ENCODE measurements at places on chromosomes 6 and 20. TPM values are rescaled to one million over a fixed set of nuclear protein-coding genes. Genes with fewer than 3 reads are reported as not detected.

DNA sequence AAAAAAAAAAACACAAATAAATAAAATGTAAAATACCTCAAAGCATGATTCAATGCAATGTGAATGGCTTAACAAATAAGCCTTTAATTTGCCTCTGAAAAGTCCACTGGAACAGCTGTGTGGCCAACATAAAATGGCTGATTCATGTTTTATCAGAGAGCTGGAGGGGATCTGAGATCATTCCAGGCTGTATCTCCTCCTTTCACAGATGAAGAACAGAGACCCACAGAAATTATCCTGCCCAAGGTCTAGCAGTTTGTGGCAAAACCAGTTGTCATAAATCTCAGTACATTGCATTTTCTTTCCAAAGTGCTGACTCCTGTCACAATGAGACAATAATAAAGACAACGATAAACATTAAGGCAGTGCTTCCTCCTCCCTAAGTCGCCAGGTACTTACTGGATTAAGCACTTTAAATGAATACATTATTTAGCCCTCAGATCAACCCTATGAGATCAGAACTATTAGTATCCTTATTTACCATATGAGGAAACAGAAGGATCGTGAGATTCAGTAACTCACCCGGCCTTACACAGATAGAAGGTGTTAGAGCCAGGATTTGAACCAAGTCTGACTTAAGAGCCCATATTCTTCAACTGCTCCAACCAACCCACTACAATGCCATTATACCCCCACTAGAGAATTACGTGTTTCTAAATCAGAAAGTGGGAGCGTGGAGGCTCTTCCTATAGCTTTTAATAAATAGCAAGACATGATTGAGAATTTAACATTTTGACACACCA lies 118.3 kb downstream of the KIF13A start:
- no peaks in the 10 kb centered on the region for H3K27me3 ChIP-seq
- H3K4me3 ChIP-seq, result no peak overlapping the region
- H3K4me1 ChIP-seq, result peaks cover 61% of the 10 kb centered on the region
- H3K27ac ChIP-seq, result peak overlapping the region; percentile 35

Gene ACTR5
- 8.4 TPM for total RNA-seq

DNA sequence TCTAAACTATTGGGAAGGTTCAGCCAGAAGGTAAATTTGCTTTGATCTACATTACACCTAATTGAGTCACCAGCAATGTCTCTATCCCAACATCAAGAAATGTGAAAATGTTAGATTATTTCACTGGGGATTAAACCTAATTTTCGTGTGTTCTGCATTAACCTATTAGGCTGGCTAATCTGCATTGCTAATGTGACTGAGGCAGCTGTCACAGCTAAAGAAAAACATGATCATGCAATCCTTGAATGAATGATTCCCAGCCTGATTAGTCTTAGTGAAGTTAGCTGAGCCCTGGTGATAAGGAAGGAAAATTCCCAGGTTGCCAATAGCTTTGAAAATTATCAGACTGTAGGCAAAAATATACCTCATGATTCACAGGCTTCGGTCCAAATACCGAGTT lies 135.3 kb downstream of the LINC00237 start:
- H3K4me3 ChIP-seq, result no peak overlapping the region
- no peak overlapping the region for H3K27ac ChIP-seq
- no peaks in the 10 kb centered on the region for H3K27me3 ChIP-seq
- no peak for DNase-seq

Gene RAD21L1
- total RNA-seq, result not detected

GRCh38 chr20:9490161-9490560 lies 24.2 kb upstream of the LAMP5 start:
- DNase-seq, result no peak
- H3K4me3 ChIP-seq, result no peak overlapping the region
- H3K27me3 ChIP-seq, result no peaks in the 10 kb centered on the region
- no peaks in the 10 kb centered on the region for H3K36me3 ChIP-seq
- no peaks in the 10 kb centered on the region for H3K4me1 ChIP-seq
- no peak overlapping the region for H3K27ac ChIP-seq

- H3K36me3 ChIP-seq, result no peaks in the 10 kb centered on the region
- peak overlapping the region; percentile 52 for H3K27ac ChIP-seq
- H3K4me3 ChIP-seq, result no peak overlapping the region
- peaks cover 15% of the 10 kb centered on the region for H3K4me1 ChIP-seq
- DNase-seq, result peak; percentile 82
- H3K27me3 ChIP-seq, result no peaks in the 10 kb centered on the region
Measured at GRCh38 chr6:129140526-129140925, 257.6 kb downstream of the LAMA2 start.

DNA sequence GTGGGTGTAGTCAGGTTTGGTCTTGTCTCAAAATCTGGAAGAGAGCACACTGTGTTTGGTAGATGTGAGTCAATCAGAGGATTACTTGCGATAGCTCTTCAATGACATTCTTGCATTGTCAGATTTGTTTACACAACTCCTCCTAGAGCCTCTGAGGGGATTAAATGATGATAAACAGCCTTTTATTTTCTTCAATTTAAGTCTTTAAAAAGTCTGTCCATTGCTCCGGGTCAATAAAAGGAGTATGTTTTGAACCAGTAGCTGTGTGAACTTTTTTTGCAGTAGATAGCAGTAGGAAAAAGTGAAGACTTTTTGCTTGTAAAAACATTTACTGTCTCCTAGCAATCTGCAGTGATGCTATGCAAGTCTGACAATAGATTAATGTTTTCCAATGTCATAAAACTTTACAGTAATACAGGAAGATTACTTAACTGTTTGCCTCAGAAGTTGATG lies 49.9 kb downstream of the GJA1 start:
- H3K27me3 ChIP-seq, result no peaks in the 10 kb centered on the region
- H3K4me3 ChIP-seq, result no peak overlapping the region
- H3K4me1 ChIP-seq, result no peaks in the 10 kb centered on the region
- H3K36me3 ChIP-seq, result no peaks in the 10 kb centered on the region
- DNase-seq, result no peak

DNA sequence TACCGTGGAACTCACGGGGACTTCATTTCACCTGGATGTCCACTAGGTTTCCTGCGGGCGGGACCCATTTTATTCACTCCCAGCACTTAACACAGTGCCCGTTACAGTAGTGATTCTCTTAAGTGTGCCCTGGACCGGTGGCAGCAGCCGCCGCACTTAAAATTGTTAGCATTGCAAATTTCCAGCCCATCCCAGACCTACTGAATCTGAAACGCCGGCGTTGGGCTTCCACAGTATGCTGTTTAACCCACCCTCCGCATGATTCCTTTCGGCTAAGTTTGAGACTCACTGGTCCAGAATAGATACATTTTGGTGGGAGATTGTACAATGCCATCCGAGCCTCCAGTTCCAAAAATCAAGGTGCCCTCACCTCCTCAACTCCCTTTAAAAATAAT lies 967 bp downstream of the SMPDL3A start:
- H3K4me1 ChIP-seq, result peaks cover 14% of the 10 kb centered on the region
- peak overlapping the region; percentile 92 for H3K27ac ChIP-seq
- peak overlapping the region; percentile 75 for H3K4me3 ChIP-seq
- no peaks in the 10 kb centered on the region for H3K27me3 ChIP-seq
- H3K36me3 ChIP-seq, result no peaks in the 10 kb centered on the region

DNA sequence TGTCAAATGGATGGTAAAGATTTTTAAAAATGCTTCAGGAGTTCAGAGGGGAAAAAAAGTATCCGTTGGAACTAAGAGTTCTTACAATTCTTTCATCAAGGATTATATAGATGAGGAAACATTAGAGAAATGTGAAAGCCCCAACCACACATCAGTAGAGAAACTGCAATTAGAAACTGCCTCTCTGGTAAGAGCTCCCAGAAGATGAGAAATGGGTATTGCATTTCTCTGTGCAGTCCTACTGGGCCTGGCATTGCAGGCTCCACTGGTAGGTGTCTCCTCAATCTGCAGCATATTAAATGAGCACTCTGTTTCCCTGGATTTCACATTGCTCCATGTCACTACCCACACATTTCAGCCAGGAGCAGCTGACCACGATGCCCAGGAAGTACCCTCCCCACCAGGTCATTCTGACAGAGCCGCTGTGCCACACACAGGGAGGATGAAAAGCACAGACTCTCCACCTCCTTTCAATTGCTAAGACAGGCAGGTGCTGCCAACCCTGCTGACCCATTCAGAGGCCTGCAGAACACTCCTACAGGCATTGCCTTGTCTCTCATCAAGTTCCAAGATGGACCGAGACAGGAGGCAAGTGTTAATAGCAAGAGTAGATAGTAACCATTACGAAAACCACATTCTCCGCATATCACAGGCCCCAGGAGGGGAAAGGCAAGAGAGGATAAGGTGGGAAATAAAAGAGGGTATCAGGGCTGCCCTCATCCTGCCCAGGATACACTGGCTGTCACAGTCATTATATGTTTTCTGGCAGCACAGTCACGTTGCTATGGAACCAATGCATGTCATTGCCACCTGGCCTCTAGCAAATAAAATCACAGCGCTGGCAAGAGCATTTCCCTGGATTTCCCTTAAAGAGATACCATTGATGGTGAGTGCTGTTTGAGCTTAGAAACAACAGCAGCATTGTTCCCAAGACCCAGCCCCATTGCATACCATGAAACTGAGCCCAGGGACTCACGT lies 241.7 kb downstream of the ATXN1 start:
- no peak overlapping the region for H3K4me3 ChIP-seq
- peaks cover 18% of the 10 kb centered on the region for H3K4me1 ChIP-seq
- no peaks in the 10 kb centered on the region for H3K27me3 ChIP-seq
- no peak for DNase-seq
- no peaks in the 10 kb centered on the region for H3K36me3 ChIP-seq

DNA sequence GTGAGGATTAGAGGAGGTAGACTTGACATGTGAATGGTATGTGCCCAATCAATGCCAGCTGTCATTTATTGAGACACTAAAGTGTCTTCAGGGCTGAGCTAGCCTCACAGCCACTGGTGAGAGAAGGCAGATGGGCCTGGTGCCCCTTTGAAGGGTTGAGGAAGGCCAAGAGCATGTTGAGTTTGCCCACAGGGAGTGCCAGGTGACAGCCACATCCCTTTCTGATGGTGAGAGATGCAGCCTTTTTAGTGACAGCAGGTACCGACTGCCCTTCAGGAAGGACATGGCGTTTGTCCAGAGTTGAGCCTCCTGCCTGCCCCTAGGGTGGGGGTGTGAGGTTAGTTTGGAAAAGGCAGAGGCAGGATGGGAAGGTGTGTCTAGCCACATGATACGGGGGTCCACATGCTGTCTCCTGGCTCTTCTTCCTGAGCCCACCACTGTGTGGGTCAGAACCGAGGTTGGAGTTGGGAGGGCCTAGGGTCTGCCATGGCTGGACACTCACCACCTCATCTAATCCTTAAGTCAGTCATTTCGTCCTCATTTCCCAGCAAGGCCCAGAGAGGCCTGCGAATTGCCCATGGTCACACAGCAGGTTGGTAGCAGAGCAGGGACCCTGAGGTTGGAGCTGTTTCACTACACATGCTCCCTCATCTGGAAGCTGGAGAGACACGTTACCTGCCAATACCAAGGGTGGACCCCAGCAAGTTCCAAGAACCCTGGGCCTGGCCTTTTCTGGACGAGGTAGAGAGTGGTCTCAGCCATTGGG lies 32.5 kb downstream of the SPDEF start:
- no peak for DNase-seq
- H3K27me3 ChIP-seq, result no peaks in the 10 kb centered on the region
- peaks cover 10% of the 10 kb centered on the region for H3K4me1 ChIP-seq
- no peak overlapping the region for H3K4me3 ChIP-seq

Gene PARD6B
- 1.8 TPM for total RNA-seq

DNA sequence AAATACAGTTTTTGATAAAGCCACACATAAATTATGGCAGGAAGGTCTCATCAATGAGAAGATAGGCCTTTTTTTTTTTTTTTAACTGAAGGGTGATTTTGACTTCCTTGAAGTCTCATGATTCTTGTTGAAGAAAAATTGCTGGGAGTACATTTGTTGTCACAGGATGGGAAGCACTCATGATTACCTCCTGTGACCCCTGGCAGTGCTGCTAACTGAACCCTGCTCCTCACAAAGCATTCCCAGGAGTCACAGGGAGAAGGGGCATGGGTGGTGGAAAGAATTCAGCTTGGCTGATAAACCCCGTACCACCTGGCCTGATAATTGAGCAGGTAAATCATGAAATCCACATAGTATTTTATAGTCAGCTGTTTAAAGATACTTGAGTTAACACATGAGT lies 86.9 kb downstream of the CD109 start:
- no peak overlapping the region for H3K27ac ChIP-seq
- H3K36me3 ChIP-seq, result no peaks in the 10 kb centered on the region
- no peak for DNase-seq
- H3K4me3 ChIP-seq, result no peak overlapping the region
- H3K4me1 ChIP-seq, result no peaks in the 10 kb centered on the region

GRCh38 chr20:37395410-37395797 lies 49.5 kb downstream of the SRC start:
- no peak overlapping the region for H3K4me3 ChIP-seq
- DNase-seq, result no peak
- H3K27ac ChIP-seq, result peak overlapping the region; percentile 14
- H3K4me1 ChIP-seq, result no peaks in the 10 kb centered on the region
- H3K27me3 ChIP-seq, result no peaks in the 10 kb centered on the region

GRCh38 chr6:158718461-158719046 lies 68.7 kb downstream of the SYTL3 start:
- no peaks in the 10 kb centered on the region for H3K27me3 ChIP-seq
- H3K4me1 ChIP-seq, result no peaks in the 10 kb centered on the region
- H3K36me3 ChIP-seq, result no peaks in the 10 kb centered on the region
- peak; percentile 51 for DNase-seq
- H3K27ac ChIP-seq, result no peak overlapping the region
- no peak overlapping the region for H3K4me3 ChIP-seq

DNA sequence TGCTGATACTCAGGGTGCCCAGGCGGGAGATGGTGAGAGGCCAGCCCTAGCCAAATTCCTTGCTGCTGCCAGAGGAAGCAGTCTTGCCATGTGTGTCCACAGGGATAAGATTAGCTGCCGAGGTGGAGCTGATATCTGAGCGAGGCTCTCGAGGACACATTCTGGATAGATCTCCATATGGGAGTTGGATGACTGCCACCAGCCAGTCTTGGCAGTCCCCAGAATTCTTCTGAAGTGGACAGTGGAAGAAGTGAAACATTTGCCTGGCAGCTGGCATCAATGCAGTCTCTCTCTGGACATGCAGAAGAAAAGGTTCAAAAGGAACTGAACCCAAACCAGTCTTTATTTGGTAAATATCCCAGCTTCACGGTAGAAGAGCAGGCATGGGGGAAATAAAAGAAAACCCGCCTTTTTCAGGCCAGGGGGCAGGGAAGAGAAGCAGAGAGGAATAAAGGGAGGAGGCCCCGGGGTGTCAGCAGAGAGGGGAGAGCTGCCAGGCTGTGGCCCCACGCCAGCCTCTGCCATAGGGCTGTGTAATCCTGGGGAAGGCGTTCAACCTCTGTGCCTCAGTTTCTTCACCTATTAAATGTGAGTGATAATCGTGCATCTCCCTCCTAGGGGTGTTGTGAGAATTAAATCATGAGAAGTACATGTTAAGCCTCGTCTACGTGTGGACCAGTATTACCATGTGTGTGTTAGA lies 3.7 kb upstream of the FUCA2 start:
- H3K4me1 ChIP-seq, result peaks cover 27% of the 10 kb centered on the region
- no peak overlapping the region for H3K4me3 ChIP-seq
- H3K36me3 ChIP-seq, result no peaks in the 10 kb centered on the region
- peak; percentile 66 for DNase-seq

Gene ARFGEF3
- 2.6 TPM for total RNA-seq

Gene TMEM244
- total RNA-seq, result not detected

Gene SLC35D3
- total RNA-seq, result 0.16 TPM

All from sigmoid colon (tissue), 7 donors.